AG04450 (cell line): ENCODE measurements at places on chromosomes 7 and 10.

- peak; percentile 49 for DNase-seq
Observed at GRCh38 chr10:11724938-11725776, 17.0 kb upstream of the ECHDC3 start.

GRCh38 chr10:64658528-64658927 is 1137.3 kb downstream of the REEP3 start:
- no peak for DNase-seq

GRCh38 chr10:127649642-127650041 is 87.3 kb upstream of the FOXI2 start:
- DNase-seq: no peak

GRCh38 chr10:123191886-123192285 is 37.7 kb downstream of the BUB3 start:
- no peak for DNase-seq

DNA sequence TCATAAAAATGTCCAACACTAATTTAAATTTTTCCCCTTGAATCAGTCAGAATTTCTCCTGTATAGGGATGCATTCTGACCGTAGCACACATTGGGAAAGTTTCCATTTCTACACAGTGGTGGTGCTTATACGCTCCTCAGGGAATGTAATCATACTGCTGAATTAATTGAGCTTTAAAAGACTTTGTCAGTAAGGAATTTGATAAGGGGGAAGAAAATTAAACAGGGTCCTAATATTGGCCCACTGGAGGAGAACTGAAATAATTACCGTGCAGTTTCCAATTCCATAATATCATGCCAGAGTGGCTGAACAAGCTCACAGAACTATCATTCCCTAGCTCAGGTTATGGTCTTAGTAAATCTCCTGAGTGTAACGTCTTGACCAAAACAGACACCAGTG is 1041.9 kb downstream of the NRG3 start:
- DNase-seq: no peak

DNA sequence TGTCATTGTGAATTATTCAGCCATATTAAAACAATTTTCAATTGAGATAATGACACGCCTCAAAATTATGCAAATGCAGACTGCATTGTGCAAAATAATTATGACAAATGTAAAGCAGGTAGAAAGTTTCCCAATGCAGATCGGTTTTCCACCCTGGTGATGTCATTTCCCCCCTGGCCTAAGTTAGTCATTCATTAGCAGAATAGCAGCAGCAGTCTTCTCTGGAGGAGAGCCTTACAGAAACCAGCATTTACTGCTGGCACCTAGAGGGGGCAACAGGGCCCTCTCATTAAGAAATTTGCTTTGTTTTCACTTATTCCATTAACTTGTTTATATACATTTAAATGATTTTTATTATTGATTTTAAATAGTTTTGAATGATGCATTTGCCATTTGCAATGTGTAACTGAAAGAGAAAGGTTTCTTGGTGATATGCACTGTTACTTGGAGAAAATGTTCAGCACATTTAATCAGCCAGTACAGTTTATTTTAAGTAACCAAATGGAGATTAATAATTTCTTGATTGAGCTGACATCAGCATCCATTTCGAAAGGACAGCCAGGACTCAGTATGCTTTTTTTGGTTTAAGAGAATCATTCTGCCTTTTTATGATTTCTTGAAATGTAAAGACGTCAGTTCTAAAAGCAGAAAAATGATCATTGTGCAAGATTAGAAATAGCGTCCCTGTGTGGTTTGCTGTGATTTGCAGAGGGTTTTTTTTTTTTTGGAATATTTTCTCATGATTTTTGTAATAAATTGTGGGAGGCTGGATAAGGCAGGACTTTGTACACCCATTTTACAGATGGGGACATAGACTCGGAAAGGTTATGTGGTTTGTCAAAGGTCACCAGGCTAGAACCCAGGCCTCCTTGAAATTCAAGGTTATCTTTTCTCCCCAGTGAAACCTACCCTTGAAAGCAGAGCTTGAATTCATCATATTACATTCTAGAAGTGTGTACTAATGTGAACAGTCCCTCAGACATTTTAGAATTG is 3.5 kb downstream of the ARID5B start:
- DNase-seq: no peak
